ENCODE measurements at places on chromosomes 2 and 18.

GRCh38 chr18:11981543-11982366 is 448 bp downstream of the IMPA2 start:
- DNase-seq, result no peak

DNA sequence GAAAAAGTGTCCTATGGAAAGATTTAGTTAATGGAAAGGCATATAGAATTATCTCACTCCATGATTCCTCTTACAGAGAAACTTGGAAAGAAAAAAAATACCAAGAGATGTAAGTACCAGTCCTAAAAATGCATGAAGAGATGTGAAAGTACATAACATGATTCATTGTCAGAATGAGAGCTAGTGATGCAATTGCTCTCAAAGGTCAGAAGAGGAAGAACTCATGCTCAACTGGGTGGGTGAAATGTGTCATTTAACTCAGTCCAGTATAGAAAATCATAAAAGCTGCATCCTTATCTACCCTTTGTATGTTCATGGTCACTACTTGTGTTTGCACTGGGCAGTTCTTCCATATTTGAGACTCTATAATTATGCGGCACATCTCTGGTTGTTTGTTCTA is 300.0 kb upstream of the PIK3C3 start:
- no peak for DNase-seq

- DNase-seq, result no peak
These were observed 46.3 kb downstream of the RTTN start for GRCh38 chr18:70158992-70159717.

DNA sequence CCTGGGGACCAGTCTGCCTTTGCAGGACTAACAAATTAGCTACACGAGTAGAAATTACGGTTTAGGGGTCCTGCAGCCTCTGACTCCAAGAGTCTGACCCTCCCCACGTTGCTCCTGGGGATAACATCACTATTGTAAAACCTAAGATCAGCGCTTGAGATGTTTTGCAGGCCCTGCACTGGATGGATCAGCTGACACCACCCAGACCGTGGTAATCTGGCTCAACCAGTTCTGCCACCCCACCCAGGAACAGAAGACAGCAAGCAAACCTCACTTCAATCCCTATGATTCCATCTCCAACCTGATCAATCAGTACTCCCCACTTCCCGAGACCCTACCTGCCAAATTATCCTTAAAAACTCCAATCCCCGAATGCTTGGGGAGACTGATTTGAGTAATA is 31.7 kb downstream of the NGEF start:
- no peak for DNase-seq

DNA sequence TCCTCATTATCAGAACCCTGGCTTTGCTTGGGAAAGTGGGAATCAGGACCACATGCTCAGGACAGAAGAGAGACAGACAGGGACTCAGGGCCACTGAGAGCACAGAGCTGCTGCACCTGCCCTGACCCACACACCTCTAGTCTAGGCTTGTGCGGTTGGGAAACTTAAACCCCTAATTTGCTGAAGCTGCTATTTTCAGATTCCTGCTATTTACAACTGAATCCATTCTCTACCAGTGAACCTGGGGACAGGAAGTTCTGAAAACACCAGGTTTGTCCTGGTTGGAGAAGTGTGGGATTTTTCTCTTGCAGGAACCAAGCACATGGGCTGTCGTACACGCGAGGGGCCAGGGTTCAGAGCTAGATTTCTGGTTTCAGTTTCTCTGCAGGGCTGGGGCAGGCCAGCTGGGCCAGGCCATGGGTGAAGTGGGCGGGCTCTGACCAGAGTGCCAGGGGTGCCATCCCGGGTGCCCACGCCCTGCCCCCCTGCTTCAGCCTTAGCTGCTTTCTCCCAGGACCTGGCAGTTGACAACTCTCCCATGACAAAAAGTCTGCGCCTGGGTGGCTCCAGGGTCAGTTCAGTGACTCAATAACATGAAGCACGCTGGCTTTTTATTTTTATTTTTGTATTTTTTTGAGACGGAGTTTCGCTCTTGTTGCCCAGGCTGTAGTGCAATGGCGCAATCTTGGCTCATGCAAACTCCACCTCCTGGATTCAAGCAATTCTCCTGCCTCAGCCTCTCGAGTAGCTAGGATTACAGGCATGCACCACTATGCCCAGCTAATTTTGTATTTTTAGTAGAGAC is 51.3 kb upstream of the SLC1A4 start:
- DNase-seq, result no peak
